ENCODE measurements at places on chromosomes 5 and 9.

- DNase-seq = no peak
Measured at GRCh38 chr9:68416936-68417564, 60.6 kb downstream of the PGM5 start.

- no peak for DNase-seq
Measured at GRCh38 chr5:59152701-59153245, 569.9 kb downstream of the RAB3C start.

GRCh38 chr5:74056107-74056788 lies 430.3 kb downstream of the ARHGEF28 start:
- DNase-seq = no peak

- no peak for DNase-seq
Measured at GRCh38 chr9:122695696-122696095, 20.8 kb downstream of the OR1L3 start.

DNA sequence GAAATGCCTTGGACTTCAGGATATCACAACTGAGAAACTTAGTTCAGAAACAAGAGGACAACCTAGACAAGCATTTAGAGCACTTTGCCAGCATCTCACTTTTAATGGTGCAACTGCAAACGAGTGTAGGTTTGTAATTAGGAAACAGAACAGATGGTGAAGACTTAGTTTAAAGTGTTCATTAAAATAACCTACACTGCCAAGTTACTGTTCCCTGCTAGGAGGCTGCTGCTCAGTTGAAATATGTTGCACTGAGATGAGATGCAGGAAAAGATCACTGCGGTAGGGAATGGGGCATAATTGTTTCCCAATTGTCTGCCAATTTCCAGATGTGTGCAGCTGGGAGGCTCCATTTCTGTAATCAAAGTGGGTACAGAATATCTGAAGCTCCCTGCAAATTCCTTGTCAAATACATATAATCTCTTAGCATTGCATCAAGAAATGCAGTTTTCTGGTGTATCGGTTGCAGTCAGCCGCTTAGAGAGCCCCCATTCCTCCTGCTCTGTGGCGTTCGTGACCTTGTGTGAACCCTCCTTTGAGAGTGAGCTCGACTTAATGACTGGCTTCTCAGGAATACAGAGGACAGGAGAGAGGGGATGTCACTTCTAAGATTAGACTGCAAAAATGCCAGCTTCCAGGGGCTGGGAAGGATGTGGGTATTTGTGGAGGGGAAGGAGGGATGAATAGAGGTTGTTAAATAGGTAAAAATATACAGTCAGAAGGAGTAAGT lies 448.9 kb downstream of the MED10 start:
- no peak for DNase-seq

- no peak for DNase-seq
Measured at GRCh38 chr5:107878661-107879060, 207.9 kb upstream of the EFNA5 start.

All from stimulated activated CD4-positive, alpha-beta T cell treated with anti-CD3 and anti-CD28 coated beads, TNF-alpha, amount 100 ng/mL, for 48 hours (primary cell).